ENCODE measurements at places on chromosomes 5 and 9. TPM values are rescaled to one million over a fixed set of nuclear protein-coding genes. Genes with fewer than 3 reads are reported as not detected.

The VCAN gene
- total RNA-seq = 543 TPM

The PRR16 gene
- total RNA-seq = 30.4 TPM

The HAVCR1 gene
- 0.36 TPM for total RNA-seq

The BTNL9 gene
- not detected for total RNA-seq

The ATP6V0E1 gene
- total RNA-seq = 177 TPM

The IFNA21 gene
- total RNA-seq = not detected

The IFNA2 gene
- total RNA-seq = not detected

The MYOZ3 gene
- under 0.01 TPM for total RNA-seq

The IL7R gene
- total RNA-seq = 2.7 TPM

The PFN3 gene
- not detected for total RNA-seq

The UBE2QL1 gene
- 0.29 TPM for total RNA-seq

The SPATA31D4 gene
- not detected for total RNA-seq

The ALDH1B1 gene
- 38.0 TPM for total RNA-seq

The CNTNAP3 gene
- total RNA-seq = 1.4 TPM

The WWC1 gene
- total RNA-seq = 1.4 TPM

The ZFP62 gene
- 12.4 TPM for total RNA-seq

The DRD1 gene
- total RNA-seq = under 0.01 TPM

The PTPN3 gene
- 2.9 TPM for total RNA-seq

The ADGRV1 gene
- total RNA-seq = not detected

The TEX48 gene
- total RNA-seq = not detected

The GRXCR2 gene
- total RNA-seq = not detected

The ENTPD8 gene
- not detected for total RNA-seq

The ANGPTL2 gene
- 72.5 TPM for total RNA-seq

The RNF183 gene
- total RNA-seq = not detected

The GLRA1 gene
- not detected for total RNA-seq

The CLIC3 gene
- 1.5 TPM for total RNA-seq

The IL13 gene
- total RNA-seq = not detected

The IL5 gene
- not detected for total RNA-seq

The ANKRD18A gene
- total RNA-seq = not detected

The INSL6 gene
- not detected for total RNA-seq

The PCDH12 gene
- total RNA-seq = under 0.01 TPM

The ZNF879 gene
- 6.2 TPM for total RNA-seq

The ANKRD31 gene
- total RNA-seq = 0.29 TPM

The PCDHGB1 gene
- 5.0 TPM for total RNA-seq

The PCDHB12 gene
- total RNA-seq = 0.59 TPM

The SOX30 gene
- total RNA-seq = under 0.01 TPM

The COL5A1 gene
- total RNA-seq = 801 TPM

The LIX1 gene
- not detected for total RNA-seq

The TSSK1B gene
- total RNA-seq = 0.72 TPM
